CD4-positive, alpha-beta T cell treated with Interleukin-17A for 1 hour (primary cell): ENCODE measurements at places on chromosomes 13 and 19.

DNA sequence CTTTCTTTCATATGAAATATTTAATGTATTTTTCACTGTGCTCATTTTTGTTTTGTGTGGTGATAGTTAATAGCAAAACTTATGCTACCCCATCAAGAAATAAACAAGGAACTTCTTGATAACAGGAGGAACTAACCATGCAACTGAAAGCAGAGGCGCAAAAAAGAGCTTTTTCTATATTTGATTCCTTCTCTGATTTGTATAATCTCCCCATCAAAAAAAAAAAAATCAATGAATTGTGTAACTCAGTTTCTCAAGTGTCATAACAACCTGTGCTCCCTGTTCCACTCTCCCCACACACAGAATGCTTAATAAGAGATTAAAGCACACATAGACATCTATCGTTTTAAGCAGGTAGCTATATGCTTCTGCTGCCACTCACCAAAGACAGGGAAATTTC lies 67.3 kb upstream of the MED4 start:
- DNase-seq: no peak

DNA sequence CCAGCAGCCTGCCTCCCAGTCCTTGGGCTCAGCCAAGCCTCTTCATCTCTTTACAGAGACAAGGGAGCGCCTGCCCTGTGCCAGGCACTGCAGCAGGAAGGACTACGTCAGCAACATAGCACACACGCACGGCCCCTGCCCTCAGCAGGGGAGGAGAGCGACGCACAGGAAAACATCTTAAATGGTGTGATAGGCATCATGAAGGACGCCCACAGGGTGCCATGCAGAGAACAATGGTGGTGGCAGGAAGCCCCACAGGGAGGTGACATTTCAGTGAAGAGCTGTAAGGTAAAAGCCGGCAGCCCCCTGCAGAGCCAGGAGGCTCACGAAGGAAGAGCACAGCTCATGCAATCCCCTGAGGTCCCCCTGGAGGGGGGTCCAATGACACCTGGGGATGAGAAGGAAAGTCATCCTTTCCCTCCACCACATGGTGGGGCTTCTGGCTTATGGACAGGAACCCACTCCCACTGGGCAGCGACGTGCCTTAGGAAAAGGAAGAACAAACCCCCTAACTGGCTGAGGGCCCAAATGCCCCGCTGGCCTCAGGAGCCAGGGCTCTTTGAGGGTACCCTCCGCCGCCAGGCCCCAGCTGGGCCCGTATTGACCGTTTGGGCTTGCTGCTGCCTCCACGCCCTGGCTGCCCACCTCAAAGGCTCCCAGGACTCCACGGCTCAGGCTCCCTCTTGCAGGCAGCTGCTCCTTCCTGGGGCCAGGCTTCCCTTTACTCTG lies 37.3 kb upstream of the C13orf42 start:
- no peak for DNase-seq

- DNase-seq: peak; percentile 55
Observed at GRCh38 chr19:52536448-52536800, 9.0 kb downstream of the ZNF808 start.

DNA sequence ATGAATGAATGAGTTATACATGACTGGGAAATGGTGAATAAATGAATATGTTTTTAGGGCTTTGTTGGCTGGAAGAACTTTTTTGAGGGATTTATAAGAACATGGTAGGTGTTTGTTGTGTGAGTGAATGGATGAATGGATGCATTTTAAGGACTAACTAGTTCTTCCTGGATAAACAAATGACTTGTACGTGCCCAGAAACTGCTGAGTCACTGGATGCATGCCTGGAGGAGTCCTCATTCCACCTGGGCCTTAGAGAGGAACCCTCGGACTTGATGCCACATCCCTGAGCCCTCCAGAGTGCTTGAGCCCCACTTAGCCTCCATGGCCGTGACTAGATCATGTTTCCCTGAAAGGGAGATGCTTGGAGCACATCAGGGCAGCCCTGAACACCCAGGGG lies 153.4 kb downstream of the DPF1 start:
- no peak for DNase-seq

DNA sequence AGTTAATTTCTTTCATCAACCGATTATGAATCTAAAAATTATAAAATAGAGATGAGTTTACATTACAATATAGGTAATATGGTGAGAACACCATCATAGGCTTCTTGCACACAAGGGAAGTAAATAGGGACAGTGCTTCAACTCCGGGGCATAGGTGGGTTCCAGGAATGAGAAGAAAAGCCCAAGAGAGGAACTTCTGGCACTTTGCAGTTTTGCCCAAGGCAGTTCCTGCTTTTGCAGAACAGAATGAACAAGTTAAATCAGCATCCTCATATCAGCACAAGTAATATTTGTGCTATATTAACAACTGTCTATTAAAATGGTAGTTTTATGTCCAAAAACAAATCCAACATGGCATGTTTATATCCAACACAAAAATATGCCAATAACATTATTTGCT lies 60.1 kb downstream of the DACH1 start:
- no peak for DNase-seq

DNA sequence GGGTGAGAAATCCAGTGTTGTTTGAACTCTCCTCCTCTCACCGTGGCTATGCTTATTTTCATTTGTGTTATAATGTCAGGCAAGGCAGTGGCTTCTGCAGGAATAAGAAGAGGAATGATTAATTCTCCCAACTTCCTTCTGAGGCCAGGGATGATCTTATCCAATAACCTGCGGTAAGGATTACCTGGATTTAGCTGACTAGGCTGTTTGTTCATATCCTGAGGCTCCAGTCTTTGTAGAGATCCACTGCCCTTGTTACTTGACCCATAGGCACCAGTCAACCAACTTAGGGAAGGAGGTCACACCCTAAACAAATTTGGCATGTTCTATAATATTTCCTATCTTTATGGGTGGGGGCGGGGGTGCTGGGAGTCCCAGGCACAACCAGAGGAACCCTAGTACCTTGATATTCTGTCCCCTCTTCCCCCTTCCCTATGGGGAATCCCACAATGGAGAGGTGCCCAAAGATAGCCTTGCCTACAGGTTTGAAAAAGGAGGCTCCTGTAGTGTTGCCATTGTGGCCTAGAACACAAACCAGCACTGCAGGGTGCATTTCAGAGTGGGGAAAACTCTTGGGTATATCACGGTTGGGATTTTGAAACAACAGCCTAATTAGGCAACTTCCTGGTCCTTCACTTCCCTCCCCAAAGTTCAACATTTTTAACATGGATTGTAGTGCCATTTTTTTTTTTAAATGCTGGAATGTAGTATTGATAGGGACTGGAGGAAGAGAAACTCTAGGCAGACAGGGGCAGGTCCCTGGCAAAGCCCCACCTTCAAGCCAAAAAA lies 977.5 kb upstream of the SPRY2 start:
- DNase-seq: no peak

- DNase-seq: no peak
Observed at GRCh38 chr13:71772361-71772760, 94.6 kb downstream of the DACH1 start.
